NB4 (cell line): ENCODE measurements at places on chromosomes 1 and 21.

DNA sequence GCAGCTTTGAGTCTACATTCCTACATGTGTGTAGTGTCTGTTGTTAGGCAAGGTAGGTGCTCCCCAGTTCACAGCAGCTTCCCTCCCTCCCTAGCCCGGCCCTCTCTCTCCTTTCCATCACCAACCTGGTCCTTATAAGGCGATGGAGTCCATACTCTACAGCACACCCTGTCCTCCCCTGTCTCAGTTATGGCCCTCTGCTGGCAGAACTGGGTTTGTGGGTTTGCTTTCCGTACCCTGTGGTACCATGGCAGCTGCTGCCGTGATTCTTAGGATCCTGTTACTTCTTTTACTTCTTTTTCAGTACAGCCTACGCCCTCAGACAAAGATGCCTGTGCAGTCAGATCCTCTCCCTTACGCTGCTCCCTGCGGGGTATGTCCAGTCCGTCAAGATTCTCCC lies 31.7 kb downstream of the AK5 start:
- DNase-seq, result peak; percentile 45

DNA sequence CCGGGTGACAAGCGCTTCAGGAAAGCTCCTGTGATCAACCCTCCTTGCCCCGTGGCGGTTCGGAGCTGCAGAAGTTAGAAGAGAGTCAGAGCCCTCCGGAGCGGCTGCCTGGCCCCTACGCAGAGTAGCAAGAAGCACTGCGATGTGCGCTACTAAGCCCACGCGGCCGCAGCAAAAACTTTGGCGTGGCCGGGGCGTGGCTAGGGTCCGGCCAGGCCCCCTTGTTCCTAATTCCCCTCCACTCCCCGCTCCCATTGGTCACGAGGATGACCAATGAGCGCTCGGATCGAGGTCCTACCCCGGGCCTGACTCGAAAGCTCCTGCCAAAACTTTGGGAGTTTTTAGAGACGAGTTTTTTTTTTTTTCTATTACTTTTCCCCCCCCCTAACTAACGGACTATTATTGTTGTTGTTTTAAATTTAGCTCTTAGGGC lies at the start of gene HLX:
TSS of gene HLX (plus strand) at position 368 of the 433 bp plus-strand sequence. CDS start 415 bp downstream, outside the sequence.
- DNase-seq, result peak; percentile 95

DNA sequence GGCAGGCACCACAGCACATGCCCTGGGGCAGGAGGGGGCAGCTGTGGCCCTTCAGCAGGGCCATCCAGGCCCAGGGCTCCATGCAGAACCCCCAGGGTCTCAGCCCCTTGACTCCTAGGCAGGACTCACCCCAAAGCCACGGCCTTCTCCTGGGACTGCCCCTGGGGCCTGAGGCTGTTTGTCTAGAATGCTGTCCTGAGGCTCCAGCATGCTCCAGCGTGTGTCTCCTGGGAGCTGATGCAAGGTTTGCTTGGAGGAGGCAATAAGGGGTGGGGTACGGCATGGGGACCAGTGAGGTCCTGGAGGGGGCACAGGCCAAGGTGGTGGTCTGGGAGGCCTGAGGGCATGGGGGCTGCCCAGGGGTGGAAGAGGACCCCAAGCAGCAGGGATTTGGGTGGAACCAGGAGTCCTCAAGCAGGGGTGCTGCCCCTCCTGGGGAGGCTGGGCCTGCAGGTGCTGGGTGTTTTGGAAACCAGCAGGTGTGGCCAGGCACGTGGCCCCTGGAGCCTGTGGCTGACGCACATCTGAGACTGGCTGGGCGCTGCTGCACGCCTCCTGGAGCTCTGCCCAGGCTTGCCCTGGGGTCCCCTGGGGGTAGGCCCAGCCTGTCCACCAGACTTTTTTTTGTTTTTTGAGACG lies 7.8 kb upstream of the CALML6 start:
- peak; percentile 50 for DNase-seq

DNA sequence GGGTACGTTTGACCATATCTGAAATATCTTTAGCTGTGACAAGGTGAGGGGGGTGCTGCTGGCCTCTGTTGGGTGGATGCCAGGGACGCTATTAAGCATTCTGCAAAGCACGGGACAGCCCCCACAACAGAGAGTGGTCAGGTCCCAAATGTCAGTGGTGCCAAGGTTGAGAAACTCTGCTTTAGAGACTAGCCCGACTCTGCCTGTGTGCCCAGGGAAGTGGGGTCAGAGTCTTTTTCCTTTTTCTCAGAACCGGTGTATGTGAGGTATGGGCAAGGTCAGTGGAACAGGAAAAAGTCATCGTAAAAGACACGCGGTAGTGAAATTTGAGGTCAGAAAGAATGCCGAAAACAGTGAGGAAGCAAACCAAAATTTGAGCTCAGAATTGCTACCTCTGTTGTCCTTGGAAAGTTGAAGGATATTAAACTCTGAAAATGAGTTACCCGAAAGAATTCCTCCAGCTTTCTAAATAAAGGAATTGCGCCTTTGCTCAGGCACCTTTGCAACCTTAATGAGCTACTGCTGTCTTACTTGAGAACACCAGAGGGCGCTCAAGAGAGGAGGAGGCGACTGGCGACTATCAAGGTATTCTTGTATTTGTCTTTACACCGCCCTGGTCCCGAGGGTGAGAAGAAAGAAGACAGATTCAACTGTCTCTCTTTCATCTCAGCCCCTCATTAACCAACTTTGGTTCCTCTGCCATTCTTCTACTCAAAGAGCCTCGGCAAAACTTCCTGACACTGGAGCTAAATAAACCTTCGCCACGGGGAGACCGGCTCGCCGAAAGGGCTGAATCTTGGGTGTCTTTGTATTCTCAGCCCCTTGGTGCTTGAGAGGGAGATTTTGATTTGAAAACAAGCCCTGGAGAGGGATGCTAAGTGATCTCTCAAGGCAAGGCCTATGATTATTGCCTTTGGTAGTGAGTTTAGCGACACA lies 85.4 kb upstream of the OLIG2 start:
- DNase-seq, result peak; percentile 71

GRCh38 chr1:70779571-70779970 lies 268.0 kb downstream of the PTGER3 start:
- DNase-seq, result peak; percentile 40

DNA sequence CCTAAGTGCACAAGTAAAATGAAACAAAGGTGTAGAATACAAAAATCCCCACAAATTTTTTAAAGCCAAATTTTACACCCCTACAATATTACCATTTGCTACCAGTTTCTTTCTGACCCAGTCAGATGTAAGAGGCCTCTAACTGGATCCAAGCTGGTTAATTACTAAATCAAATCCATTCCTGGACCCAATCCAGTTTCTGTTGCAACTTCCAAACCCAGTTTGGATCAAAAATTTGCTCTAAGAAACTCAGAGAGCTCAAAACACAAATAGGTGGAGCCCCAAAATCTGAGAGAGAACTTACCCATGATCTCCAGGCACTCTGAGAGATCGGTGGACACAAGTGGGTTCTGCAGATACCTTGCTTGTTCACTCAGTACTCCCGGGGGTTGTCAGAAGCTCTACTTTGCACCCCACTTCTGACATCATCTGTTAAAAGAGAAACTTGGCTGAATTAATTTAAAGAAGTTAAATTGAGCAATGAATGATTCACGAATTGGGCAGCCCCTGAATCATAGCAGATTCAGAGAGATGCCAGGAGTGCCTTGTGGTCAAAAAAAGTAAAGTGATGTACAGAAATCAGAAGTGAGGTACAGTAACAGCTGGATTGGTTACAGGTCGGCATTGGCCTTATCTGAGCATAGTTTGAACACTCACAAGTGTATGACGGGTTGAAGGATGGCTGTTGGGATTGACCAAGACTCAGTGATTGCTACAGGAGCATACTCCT lies 448.0 kb downstream of the KCNT2 start:
- no peak for DNase-seq

DNA sequence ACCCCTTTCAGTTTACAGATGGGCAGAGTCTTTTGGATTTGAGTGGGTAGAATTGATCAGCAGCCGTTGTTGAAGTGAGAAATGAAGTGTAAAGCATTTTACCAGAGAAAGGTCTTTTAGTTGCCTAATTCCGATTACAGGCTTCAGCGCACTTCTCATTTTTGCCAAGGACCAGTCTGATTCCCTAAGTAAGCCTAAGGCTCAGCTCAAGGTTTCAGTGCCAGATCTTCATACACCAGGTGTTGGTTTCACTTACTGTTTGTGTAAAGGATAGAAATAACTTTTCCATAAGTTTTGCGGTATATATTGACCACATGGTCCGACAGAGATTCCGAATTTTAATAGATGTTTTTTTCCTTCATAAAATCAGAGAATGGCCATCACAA lies 83.9 kb upstream of the BMP8A start:
- DNase-seq, result no peak

DNA sequence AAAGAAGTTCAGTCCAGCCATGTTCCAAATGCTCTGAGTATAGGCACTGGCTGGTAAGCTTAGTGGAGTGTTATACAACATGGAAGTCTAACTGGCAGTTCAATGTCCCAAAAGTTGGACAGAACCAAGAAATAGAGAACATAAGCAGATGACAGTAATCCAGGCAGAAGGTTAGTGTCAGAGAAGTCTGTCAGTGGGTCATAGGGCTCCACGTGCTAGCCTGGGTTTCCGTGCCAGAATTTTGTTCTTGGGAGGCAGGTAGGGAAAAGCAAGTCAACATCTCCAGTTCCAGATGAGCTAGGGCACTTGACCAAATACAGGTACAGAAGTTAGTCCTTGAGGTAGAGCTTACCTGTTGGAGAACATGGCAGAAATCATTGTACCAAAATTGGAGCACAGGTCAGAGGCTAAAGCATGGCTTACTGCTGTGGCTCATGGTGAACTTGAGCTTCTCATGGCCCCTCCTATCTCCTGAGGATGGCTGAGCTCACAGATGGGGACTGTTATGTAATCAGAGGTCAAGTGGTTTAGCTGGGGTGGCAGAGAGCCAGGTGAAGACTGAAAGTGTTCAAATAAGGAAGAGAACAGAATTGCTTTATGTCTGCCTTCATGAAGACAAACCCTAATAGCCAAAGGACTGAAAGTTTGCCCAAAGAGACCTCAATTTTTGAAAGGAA lies 170.8 kb downstream of the NFIA start:
- DNase-seq, result peak; percentile 53

GRCh38 chr21:26669215-26669764 lies 96.2 kb upstream of the CYYR1 start:
- DNase-seq, result no peak

DNA sequence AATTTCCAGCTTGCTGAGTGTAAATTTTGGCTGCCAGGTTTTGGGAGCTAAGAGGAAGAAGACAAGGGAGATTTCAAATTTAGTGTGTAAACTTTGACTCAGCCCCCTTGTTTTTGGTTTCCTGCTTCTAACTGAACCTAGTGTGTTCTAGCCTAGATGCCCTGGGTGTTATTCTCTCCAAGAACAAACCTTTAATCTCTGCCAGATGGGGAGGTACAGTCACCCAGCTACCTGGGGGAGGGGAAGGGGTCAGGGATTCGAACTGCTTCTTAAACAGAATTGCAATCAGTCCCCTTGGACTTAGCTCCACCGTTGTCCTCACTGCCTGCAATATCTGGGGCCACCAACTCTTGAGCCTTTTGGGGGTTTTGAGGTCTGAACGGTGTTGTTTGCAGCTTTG lies 238.9 kb downstream of the KIF26B start:
- DNase-seq, result no peak

- peak; percentile 75 for DNase-seq
These were observed 101.3 kb downstream of the IER5 start for GRCh38 chr1:181189691-181190363.

DNA sequence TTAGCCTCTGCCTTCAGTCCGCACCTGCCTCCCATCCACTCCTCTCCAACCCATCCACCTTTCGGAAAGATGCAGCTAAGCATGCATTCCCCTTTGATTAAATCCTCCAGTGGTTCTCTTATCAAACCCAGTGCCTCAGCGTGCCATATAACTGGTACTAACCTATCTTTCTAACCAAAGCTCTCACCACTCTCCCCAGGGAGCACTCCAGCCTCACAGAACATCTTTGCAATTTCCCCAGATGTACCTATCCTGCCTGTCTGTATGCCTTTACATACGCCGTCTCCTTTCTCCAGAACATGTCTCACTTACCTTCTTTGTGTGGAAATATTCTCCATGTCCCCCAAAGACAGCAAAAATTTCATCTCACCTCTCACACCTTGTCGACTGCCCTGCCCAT lies 80.0 kb downstream of the SLC25A24 start:
- peak; percentile 21 for DNase-seq

GRCh38 chr1:37125295-37125694 lies 91.0 kb upstream of the GRIK3 start:
- no peak for DNase-seq

GRCh38 chr1:45037456-45037855 lies 25.4 kb downstream of the UROD start:
- no peak for DNase-seq

GRCh38 chr21:41606706-41607105 lies 98.7 kb upstream of the TMPRSS2 start:
- DNase-seq, result no peak

GRCh38 chr1:63787875-63788274 lies 14.1 kb downstream of the ROR1 start:
- DNase-seq, result no peak

DNA sequence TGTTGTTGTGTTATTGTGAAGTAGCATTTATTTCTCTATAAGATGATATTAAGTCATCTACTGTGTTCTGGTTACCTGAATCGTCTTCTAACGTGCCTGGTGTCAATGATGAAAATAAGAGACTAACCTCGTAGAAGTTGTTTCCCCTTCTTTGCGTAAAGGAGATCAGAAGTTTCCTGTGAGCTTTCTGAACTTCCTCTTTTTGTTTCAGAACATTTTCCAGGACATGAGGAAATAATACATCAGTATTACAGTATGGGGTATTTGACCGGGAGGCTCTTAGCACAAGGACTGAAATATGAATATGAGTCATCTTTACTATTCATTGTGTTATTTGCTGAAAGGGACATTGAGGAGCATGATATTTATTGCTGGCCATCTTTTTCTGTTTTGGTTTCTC lies 1.3 kb downstream of the ST6GALNAC3 start:
- peak; percentile 68 for DNase-seq

GRCh38 chr1:51535006-51535592 lies 16.0 kb upstream of the EPS15 start:
- peak; percentile 68 for DNase-seq

GRCh38 chr1:204307334-204307883 lies 52.3 kb downstream of the PLEKHA6 start:
- DNase-seq, result no peak

DNA sequence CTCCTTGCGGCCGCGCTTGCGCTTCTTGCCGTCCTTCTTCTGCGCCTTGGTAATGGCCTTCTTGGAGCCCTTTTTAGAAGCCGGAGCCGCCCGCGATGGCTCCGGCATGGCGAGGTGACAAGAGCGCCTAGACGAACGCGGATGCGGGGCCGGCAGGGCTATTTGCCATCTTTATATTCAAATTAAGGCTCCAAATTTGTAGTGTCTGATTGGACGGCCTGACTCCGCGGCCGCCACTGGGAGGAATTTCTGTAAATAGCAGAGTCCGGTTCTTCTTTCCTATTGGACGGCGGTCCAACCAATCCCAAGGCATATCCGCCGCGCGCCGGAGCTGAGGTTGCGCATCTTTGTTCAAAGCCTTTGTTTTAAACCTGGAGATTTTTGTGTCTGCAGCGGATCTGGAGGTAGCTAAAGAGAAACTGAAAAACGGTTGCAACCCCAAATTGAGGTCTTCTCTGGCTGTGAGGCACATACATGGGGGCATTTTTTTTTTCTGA lies 22.6 kb upstream of the RNF187 start:
- DNase-seq, result no peak

GRCh38 chr1:38198099-38198498 lies 151.5 kb upstream of the POU3F1 start:
- no peak for DNase-seq
